ENCODE measurements at places on chromosomes 11 and 22.

GRCh38 chr11:113894421-113894996 lies 10.1 kb upstream of the HTR3B start:
- no peak for DNase-seq

- no peak for DNase-seq
Observed at GRCh38 chr11:35146711-35147110, 7.7 kb downstream of the CD44 start.

DNA sequence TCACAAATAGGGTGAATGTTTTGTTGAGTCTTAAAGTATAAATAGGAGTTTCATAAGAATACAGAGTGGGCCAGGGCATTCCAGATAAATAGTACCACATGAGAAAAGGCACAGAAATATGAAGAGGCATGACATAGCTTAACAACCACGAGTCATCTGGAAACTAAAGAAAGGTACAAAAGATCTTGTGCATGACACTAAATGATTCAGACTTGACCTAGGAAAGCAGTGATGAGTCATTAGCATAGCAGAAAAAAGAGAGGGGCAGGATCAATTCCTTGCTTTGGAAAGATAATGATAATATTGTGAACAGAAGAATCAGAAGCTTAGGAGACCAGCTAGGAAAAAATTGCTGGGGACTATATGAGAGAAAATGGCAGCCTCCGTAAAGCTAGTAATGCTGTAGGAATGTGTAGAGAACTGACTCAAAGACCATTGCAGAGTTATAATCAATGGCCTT lies 47.6 kb upstream of the FIBIN start:
- no peak for DNase-seq

DNA sequence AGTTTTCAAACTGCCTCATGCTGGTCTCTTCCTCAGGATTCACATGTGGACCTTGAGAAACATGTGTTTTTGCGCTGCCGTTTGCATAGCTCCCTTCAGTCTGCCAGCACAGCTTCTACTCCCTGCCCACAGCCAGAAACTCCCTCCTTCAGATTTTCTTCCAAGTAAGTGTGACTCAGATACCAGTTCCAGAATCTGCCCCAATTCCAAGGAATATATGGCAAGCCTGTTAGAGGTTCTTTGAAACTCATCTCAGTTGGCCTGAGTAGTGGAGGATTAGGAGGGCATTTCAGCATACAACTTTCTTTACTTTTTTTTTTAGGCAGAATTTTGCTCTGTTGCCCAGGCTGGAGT lies 67.1 kb downstream of the SNX19 start:
- DNase-seq, result no peak

DNA sequence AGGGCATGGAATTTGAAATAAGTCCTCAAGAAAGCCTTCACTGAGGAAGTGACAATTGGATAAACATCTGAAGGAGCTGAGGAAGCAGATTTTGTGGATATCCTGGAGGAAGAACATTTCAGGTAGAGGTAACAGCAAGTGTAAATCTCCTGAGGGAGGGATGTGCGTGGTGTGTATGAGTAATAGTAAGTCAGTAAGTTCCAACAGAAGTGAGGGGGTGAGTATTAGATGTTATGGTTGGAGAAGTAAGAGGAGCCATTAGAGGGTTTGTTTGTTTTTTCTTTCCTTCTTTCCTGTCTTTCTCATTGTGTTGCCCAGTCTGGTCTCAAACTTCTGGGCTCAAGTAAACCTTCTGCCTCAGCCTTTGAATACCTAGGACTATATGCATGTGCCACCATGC lies 29.0 kb downstream of the ANKRD42 start:
- no peak for DNase-seq

DNA sequence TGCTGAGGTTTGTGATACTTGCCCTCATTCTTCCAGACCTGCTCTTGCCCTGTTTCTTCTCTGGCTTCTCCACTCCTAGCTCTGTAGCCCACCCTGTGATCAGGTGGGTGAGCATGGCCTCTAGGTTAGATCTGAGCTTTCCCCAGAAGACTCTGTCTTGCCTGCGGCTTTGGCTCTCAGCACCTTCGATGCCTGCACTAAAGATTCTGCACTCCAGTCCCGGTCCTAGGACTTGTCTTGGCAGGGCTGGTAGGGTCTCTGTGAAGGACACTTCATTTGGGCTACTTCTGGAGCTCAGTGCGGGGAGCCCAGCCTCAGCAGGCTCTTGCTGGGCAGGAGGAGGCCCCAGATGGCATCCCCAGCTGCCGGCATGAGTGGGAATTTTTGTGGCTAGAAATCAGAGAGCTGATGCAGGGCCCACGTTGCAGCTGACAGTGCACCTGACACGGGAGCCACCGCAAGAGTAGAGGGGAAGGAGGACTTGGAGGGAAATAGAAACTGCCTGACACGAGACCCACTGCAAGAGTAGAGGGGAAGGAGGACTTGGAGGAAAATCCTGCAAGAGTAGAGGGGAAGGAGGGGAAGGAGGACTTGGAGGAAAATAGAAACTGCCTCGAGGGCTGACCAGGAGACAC lies 226.9 kb upstream of the B3GAT1 start:
- DNase-seq, result peak; percentile 68

DNA sequence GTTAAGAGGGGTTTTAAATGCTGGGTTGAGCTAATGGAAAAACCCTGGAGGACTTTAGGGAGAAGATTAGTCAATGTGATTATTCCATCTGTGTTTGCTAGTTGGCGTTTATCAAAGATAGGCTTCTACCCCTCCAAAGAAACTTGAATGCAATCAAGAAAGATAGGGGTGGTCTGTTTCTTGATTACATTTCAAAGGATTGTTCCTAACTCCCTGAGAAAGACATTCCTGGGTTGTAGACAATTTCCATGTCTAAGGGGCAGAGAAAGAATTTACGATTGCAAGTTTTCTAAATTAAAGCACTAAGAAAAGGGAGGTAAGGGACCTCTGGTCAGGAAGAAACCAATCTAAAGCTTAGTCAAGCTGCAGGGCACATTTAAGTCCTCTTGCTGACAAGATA lies 2268.7 kb downstream of the LRRC4C start:
- no peak for DNase-seq

DNA sequence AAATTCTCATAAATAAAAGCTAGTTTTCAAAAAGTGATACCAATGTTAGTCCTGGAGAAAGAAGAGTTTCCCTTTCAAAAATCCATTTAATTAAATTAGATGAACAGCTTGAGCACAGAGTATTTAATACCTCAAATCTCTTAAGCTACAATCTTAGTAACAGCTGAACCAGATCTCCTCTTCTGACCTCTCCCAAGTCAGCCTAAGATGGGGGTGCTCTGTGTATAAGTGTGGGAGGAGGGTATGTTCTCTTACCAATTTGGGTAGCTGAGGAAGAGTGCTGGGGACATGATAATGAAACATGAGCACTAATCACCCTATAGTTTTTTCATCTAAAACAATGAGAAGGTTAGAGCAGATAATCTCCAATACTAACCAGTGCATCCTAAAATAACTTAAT lies 9.6 kb downstream of the TPH1 start:
- DNase-seq, result no peak

DNA sequence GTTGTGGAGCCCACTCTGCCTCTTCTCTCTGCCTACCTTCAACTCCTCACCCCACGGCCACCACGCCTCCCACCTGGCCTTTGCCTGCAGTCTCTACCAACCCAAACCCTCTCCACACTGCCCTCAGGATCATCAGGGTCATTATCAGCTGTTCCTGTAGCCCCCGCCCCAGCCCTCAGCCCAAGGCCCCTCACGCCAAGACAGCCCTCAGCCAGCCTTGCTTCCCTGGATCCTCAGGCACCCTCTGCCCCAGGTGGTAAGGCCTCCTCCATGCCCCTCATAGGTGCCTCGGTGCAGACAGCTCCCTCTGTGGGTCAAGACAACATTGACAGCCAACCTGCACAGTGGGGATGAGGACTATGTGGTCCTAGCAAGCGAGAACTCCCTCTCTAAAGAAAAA lies 1.7 kb downstream of the SBF1 start:
- no peak for DNase-seq

GRCh38 chr11:130760515-130761125 lies 155.7 kb downstream of the SNX19 start:
- no peak for DNase-seq

DNA sequence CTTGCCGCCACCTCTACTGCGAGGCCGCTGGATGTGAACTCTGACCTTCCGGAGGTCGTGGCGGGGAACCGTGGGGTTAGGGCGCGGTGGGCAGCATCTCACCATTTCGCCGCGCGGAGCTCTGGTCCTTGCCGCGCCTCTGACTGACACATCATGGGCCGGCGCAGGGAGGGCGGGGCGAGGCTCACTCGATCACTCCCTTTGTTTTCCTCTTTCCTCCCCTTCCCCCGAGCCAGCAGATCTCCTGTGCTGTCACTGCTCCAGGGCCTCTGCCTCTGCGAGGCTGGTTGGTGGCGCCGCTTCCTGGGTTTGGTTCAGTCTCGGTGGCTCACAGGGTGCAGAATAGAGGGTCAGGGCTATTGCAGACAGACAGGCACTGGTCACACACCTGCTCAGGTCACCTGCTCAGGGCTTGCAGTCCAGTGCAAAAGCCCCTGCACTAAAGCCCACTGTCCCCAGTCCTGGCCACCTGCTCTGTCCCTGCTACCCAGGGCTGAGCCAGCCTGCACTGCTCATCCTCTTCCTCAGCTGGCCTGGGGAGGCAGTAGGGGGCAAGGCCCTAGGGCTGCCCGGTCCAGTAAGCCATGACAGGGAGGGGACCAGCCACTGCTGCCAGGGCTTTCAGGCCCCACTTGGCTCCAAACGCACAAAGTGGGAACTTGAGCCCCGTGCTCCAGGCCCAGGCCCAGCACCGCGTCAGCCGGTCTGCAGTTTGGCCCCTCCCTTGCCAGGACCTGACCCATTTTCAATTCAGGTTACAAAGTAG lies 36.2 kb downstream of the PISD start:
- DNase-seq, result no peak

GRCh38 chr11:31337806-31338205 lies 31.7 kb downstream of the DCDC1 start:
- DNase-seq, result no peak

DNA sequence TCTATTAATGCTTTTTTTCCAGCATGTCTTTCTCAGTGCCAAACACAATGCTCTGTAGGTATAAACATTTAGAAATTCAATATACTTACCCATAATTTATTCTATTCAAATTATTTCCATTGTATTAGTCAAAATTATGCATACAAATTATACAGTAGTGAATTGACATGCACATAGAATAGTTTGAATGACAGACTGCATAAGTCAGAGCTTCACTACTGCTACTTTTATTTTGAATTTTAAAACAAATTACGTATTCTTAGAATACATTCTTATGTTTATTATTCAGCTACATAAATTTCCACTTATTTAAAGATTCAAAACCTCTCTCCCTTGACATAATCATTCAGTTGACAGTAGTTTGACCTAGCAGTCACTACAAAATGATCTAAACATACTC lies 808.0 kb upstream of the CCDC179 start:
- DNase-seq, result no peak

DNA sequence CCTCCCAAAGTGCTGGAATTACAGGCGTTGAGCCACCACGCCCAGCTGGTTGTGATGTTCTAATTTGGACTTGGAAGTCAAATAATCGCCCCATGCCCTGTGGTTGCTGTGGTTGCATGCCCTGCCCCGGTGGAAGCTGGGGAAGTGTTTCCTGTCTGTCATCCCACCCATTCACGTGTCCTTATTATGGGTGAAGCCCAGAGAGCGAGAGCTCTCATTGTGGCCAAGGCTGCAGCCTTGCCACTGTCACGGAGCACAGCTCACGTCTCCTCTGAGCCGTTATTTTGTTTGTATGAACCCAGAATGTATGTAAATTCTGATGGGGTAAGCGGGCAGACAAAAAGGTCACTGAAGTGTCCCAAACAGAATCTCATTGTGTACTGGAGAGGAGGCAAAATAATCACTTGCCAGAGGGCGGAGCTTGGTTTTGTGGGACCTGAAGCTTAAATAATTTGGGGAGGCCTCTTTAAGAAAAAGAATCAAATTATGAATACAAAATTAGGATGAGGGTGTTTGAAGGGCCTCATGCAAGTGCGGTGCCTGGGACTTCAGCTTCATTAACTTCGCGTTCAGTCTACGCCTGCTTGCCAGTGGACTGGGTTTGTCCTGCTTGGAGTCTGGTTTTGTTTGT lies 25.8 kb upstream of the TREH start:
- DNase-seq, result no peak

DNA sequence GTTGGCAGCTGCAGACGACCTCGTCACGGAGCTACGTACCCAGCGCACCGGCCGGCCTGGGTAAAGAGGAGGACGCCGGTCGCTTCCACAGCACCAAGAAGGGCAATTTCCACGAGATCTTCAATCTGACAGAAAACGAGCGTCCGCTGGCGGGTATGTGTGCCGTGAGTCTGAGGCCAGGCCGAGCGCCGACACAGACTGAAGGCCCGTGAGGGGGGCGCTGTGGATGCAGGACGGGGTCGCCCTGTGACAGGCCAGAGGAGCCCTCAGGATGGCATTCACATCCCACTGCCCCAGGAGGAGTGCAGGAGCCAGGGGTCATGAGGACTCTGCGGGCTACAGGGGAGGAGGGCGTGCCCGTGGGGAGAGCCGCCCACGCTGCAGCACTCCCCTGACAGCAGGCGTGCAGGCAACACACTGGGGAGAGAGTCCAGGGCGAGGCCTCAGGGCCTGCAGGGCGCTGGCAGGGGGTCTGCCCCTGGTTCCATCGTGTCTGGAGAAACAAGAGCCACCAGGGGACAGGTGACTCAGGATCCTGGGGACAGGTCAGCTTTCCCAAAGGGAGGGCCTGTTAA lies 53.6 kb downstream of the GRAMD4 start:
- DNase-seq, result no peak

Data from osteocyte (in vitro differentiated cells).